ENCODE measurements at places on chromosomes 6 and 20.

DNA sequence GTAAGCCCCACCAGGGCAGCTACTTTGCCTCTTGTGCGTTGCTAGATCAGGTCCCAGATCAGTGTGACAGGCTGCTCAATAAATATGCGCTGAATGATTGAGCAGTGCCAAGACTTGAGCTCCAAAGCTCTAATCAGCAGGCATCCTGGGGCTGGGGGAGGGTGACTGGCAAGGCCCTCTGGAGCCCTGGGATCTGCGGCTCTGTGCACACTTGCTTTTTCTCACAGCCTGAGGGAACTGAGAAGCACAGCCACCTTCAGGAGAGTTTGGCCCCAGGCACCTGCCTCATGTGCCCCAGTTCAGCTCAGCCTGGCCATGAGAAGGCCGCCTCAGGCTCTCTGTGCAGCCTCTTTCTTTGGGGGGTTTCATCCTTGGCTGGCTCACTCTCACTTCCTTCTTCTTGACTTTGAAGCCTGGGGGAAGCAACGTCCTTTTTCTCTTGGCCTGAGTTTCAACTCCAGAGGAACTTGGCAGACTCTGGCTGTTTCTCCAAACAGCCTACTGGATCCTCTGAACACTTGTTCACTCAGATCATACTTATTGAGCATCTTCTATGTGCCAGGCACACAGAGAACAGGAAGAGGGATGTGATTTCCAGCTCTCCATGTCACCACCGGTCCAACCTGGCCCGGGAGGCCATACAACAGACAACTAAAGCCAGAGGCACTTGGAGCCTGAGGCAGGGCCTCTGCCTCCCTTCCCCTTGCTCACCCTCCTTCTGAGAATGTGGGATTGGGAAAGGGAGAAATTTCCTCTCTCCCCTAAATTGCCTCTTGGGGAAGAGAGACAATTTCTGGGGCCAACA is 114.0 kb downstream of the VEGFA start:
- DNase-seq: no peak

DNA sequence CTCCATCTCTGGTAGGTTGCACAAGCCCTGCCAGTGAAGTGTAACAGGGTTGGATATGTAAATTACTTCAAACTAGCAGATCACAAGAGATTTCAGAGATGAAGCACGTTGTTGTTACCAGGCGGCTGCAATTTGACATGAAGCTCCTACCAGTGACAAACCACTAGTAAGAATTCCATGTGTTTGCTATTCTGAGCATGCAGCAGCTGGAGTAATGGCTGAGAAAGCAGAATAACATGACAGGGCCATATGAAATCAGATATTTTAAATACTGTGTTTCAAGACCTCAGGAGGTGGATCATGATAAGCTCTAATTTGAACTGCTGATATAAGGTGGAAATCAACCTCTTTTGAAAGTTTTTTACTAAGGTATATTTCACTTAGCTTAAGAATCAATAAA is 11.4 kb downstream of the RIN2 start:
- DNase-seq: no peak

GRCh38 chr6:158411998-158412397 is 99.7 kb downstream of the TULP4 start:
- DNase-seq: no peak

DNA sequence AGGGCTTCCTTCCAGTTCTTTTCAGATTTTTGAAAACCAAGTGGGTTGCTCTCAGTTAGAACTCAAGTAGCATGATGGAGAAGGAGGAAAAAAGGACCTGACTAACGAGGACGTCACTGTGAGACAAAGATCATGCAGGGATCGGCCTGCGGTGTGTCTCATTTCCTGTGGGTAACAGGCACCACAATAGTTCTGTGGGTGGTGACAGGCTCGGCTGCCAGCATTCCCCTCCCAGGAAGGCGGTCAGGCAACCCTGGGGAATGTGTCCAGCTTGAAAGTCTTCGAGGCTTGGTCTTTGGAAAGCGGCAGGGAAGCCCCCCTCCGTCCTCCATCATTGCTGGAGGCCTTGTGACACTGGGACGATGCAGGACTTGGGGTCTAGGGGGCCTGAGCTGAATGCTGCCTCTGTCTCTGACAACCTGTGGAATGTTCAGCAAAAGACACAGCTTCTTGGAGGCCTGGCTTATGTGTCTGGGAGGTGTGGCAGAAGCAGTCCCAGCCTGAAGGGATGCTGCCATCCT is 121.0 kb downstream of the BCAS1 start:
- DNase-seq: peak; percentile 85

DNA sequence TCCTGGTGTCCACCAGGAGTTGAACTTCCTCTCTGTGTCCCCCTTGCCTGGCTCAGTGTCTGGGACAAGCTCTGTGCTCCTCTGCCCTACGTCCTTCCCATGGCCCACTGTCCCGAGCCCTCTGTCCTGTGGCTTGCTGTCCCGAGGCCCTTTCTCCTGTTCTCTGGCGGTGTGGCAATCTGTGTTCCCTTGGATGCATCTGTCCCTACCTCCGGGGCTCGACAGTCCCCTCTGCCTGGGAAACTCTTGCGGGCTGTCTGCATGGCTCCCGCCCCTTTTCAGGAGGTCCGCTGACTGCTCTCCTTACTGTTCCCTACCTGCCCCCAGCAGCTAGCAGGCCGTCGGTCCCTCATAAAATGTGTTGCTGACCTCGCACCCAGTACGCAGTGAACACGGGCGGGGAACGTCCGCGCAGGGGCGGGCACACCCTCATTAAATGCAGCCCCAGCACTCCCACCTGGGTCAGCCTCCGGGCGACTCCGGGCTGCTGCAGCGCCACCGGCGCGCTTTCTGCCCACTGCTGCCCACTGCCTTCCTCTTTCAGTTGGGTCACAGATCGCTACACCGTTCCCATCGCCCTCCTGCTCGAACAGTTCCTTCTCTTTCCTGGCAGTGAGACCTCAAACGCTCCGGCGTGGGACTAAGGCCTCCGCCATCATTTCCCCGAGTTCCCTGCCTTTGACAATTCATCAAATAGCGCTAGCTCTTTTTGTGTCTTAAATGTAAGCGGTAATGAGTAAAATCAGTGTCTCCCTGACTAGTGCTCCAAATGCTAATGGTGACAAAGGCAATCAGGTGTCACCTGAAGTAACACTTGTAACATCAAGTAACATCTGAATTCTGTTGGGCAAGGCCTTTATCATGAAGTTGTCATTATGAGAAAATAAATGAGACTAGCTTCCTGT is 60.5 kb downstream of the RSPH3 start:
- DNase-seq: no peak

DNA sequence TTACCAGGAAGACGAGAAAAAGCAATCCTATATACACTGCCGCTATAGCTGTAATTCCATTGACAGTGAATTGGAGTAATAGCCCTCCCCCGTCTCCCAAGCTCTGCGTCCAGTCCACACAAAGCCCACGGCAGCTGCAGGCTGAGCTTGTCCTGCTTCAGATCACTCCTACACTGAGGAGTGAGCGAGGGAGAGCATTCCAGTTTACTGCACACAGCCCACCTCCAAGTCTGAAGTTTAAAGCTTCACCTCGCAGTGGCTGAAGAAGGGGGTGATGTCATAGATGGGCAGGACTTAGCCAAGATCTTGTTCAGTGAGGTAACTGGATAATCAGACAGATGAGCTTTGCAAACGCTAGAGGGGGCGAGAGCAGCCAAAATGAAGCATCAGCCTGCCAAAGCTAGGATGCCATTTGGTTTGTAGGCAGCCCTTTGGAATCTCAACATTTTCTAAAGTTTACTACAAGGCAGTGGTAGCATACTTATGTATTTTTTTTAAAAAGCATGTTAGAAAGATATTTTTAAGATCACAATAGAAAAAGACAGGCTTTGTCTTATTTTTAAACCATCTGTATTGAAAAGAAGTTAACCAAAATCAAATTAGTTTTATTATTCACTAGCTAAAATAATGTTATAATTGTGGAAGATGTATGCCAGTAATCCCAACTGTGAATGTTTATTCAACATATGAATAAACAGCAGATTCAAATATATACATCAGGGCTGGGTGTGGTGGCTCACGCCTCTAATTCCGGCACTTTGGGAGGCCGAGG is at the start of gene FLRT3:
FLRT3 (minus strand) TSS at position 213 of the 772 bp plus-strand sequence. CDS start 10,106 bp downstream, outside the sequence.
- DNase-seq: no peak

GRCh38 chr6:26575494-26575939 is 21.2 kb upstream of the ABT1 start:
- no peak for DNase-seq

GRCh38 chr6:351011-351866 is 40.3 kb upstream of the IRF4 start:
- DNase-seq: no peak

DNA sequence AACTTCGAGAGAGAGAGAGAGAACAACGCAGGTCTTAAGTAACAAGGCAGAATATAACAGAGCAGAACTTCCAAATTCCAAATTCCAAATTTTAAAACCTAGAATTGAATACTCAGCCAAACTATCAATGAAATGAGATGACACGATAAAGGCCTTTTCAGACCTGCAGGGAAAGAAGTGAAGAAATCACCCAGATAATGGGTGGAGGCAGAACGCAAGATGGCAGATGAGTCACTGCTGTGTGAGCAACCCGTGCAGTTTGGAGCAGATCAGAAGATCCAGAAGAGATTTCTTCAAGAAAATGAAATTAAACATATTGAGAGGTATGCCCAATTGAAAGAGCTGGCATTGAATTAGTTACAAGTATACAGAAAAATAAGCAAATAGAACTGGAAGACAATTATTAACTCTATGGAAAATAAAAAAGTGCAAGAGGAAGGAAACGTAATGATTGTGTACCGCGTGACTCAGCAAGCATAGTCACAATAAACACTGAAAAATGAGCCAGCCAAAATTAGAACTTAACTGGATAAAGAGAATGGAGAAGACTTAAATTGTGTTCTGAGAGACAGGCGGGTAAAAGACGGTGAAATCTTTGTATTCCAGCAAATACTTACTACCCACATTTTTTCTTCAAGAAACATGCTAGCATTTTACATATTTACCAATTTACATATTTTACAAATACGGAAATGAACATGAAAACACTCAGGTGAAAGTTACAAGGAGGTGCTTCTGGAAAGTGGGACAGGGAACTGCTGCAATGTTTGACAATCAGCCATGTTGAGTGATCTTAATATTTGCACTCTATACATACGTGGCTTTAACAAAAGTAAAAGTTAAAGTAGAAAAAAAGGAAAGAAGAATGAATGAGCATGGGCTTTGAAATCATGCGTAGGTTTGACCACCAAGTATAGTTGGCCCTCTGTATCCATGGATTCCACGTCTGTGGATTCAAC is 87.9 kb upstream of the CDYL start:
- DNase-seq: no peak

GRCh38 chr6:2042956-2043648 is 202.3 kb downstream of the GMDS start:
- no peak for DNase-seq

All from T-helper 1 cell (primary cell).